ENCODE measurements at places on chromosomes 4 and X.

DNA sequence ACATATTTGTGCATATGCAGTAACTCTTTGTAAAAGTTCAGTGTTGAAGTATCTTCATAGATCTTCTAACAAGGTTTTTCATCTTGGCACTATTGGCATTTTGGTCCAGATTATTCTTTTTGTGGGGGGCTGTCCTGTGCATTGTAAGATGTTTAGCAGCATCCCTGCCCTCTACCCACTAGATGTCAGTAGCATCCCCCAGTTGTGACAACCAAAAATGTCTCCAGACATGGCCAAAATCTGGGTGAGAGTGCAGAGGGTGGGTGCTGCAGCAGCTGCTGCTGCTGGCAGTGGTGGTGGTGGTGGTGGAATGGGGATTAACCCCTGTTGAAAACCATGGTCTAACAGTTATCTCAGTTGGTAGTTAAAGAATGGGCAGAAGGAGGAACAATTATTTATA lies 370.0 kb downstream of the GPAT3 start:
- no peak for DNase-seq

- DNase-seq, result no peak
These were observed 6.3 kb downstream of the GSTCD start for GRCh38 chr4:105714932-105715331.

DNA sequence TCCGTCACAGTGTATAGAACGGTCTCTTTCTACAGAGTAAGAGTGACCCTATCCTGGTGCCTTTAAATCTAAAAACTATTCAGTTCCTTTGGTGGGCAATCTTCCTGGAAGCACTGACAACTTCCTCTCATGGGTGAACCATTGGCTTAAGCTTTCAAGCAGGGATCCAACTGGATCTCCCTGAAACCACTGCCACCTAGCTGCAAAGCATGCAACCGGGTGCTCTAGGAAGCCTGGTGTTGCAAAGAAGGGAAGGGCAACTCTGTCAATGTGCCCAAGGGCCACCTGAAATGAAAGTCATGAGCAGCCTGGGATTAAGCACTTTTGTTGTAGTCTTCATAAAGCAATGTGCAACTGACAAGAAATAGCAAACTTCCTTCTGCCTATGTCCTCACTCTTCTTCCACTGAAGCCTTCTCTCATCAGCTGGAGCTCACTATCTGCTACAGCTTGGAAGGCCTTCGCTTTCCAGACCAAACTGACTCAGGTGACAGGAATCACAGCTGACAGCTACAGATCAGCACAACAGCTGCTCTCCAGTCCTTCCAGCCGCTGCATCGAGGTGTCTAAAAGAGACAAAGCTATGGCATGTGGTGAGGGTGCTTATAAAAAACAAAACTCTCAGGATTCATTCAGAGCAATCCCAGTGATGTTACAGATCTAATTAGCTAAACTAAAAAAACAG lies 46.1 kb downstream of the SETD7 start:
- no peak for DNase-seq

DNA sequence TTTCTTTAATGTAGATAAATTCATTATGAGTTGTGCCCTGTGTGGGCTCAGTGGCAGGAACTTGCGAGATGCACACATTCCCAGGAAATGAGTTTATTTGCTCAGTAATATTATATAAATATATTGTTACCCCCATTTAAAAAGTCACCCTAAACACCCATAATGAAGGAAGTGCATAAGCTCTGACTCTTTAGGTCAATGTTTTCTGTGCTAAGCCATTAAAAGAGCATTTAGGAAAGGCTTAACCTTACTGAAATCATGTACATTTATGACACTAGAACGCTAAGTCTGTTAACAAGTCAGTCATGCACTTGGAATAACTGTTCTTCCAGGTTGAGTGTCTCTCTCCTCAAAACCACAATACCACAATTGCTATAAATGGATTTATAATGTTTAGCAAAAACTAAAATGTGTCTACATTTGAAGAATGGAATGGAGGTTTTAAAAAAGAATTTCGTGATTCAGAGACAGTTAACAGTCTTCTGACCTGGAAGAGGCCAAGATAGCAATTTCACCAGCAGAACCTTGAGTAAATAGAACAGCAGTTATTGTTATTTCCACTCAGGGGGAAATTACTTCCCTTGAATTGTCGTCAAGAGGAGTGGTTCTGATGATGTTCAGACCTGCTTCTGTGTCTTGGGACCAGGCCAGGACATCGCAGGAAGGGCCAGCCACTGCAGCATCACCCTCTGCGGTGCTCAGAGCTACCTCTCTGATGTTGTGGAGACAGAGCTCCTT lies 91.1 kb upstream of the VEGFC start:
- no peak for DNase-seq

DNA sequence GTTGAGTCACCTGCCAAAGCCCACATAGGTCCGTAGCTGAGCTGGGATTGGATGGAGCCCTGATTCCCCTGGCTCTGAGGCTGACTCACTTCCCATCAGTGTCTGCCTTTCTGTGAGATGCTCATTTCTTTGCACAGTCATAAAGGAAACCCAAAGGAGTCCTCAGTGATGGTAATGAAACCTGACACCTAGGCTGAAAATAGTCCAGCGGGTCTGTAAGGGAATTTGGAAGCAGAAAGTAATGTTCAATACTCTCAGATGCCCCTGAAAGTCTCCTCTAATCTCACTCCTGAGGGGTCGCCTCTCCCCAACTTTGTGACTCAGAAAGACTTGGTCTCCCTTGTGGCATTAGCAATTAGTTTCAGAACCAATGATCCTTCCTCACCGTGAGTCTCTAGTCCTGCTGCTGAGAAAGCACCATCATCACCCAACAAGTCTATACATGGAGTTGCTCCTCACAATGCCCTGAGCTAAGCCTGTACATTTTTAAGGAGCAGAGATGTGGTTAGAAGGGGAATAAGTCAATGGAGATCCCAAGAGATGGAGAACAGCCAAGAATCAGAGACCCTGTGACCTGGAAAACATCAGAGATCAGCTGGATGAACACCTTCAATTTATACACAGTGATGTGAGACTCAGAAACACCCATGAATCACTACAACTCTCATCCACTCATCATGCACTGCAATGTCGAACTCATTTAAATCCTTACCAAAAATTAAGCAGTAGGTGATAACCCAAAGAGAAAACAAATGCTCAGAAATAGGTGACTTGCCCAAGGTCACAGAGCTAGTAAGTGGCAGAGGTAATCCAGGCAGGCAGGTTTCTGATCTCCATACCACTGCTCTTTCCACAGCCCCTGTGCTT lies 219.0 kb upstream of the CPEB2 start:
- no peak for DNase-seq

DNA sequence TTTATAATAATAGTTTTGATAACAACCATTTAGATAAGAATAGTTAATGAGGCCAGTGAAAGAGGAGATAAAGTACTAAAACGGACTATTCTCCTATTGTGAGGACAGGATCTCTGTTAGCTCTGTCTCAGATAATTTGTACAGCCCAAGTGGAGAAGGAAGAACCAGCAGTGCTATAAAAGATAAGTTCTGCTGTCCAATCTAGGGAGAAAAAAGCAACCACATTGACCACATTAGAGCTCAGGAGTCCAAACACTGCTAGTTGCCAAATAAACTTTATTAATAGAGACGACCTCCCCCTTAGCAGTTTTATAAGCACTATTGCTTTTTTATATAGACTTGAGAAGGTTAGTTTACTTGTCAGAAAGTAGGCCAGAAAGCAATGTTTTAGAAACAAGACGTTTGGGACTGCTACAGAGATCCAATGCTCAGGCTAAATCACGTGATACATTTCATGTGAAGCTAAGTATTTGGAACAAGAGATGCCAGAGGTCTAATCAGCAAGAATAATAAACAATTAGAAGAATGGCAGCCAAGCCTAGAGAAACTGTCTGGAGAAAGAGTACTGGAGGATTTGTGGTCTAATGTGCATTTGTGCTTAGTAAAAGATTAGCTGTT lies 15.9 kb downstream of the IL15 start:
- DNase-seq, result no peak

DNA sequence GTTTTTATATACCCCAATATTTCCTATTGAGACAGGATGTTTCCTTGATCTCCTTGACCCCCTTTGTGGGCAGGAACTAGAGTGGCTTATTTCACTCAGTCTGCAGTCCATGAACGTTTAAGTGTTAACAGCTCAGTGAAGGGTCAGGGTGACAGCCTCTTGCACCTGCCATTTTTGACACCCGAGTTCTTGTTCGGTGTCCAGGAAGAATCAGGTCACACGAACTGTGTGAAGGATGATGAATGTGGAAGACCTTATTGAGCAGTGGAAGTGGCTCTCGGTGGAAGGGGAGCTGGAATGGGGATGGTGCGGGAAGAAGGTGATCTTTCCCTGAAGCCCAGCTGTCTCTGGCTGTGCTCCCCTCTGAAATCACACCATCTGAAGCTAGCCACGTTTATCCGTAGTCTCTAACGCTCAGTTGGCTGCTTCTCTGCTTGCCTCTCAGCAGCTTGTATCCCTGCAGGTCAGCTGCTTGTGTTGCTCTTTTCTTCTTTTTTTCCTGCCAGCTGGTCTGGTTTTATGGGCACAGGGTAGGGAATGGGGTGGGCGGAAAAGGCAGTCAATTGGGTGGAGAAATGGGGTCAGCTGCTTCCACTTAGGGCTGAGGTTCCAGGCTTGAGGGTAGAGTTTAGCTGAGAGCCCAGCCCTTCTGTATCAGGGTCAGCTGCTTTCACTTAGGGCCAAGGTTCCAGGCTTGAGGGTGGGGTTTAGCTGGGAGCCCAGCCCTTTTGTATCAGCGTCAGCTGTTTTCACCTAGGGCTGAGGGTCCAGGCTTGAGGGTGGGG lies 29.0 kb upstream of the CCNG2 start:
- no peak for DNase-seq

GRCh38 chr4:159413306-159413943 lies 310.5 kb downstream of the RAPGEF2 start:
- DNase-seq, result no peak

DNA sequence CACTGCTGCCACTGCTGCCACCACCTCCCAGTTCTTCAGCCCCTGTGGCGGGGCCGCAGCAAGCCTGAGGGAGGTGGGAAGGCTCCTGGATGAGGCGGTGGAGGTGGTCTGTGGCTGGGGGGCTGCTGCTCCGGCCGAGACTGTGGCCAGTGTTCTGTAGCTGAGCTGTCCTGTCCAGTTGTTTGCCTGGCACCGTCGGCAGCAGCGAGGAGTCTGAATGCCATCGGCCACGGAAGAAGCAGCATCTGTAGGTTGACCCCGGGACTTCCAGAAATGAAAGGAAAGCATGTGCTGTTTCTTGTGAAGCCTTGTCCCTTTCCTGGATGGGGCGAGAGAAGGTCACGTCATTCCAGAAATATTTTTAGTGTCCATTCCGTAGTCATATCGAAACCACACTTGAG lies 3.3 kb downstream of the C4orf54 start:
- DNase-seq, result no peak

DNA sequence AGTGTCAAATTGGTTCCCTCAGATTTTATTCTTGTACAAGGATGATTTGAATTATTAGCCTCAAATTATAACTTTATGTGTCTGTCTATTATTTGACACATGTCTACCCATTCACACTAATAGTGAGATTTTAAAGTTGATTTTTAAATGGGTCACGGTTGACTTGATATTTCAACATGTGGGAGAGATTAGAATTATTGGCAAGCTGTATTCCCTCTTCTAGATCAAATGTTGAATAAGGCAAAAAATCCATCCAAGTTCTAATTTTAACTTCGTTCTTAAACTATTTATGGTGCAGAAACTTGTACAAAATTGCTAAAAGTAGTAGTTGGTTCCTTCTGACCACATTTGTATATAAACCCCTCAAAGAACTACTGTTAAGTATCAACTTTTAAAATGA lies 1498.0 kb downstream of the STIM2 start:
- no peak for DNase-seq

- no peak for DNase-seq
These were observed 64.4 kb downstream of the EIF4E start for GRCh38 chr4:98864560-98864959.

DNA sequence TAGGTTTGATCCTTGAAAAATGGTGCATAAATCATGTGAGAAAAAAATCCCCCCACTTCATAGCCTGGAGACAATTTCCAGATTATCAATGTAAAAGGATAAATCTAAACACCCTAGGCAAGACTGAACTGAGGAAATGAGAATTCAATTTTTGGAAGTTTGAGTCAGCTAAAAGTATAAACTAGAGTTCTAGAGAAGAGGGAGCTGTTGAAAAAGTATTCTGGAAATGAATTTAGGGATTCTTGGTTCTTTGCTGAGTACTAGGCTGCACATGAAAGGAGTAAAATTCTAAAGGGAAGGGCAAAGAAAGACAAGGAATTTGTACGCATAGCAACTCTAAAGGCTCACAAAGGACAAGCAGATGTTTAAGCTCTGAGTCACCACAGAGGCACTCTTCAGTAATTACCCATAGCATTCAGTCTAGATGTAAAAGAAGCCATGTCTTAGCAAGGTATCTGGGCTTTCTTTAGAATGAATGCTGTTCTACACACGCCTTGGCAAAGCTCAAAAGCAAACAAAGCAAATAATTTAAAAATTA lies 896.5 kb downstream of the PDHA2 start:
- DNase-seq, result no peak

DNA sequence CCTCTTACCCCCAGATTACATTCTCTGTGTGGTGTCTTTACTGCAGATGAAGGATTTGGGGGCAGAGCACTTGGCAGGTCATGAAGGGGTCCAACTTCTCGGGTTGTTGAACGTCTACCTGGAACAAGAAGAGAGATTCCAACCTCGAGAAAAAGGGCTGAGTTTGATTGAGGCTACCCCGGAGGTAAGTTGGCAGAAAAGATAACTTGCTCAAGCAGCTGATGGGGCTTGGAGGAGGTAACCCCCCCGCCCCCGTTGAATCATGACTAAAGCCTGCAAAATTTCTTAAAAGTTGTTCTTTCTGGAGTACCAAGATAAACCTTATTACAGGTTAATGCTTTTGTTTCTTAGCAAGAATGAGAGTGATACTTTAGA lies 1.5 kb downstream of the CCNG2 start:
- DNase-seq, result no peak

GRCh38 chr4:147944670-147945260 lies 212.9 kb downstream of the ARHGAP10 start:
- DNase-seq, result no peak
